Activated CD8-positive, alpha-beta memory T cell treated with anti-CD3 and anti-CD28 coated beads, Interleukin-2, amount 50 U/mL, for 4 hours (primary cell): ENCODE measurements at places on chromosomes 2 and 18.

- DNase-seq, result no peak
Observed at GRCh38 chr2:239723486-239724193, 301.5 kb downstream of the NDUFA10 start.

GRCh38 chr18:3368193-3368592, 81.8 kb upstream of the TGIF1 start:
- no peak for DNase-seq

DNA sequence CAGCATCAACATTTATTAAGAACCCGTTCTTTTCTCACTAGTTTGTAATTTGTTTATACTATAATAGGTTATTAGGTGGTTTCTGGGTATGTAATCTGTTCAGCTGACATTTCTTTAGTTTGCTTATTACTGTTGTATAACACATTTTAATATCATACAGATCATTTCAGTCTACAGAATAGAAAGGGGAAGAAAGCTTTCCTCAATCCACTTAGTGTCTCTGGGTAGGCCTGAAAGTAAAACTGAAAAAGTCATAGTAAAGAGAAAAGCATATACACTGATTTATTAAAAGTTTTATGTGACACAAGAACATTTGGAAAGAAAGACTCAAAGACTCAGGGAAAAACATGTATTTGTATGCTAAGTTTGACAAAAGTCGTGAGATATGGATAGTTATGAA, 16.8 kb upstream of the KCNJ3 start:
- no peak for DNase-seq

GRCh38 chr2:44537264-44537663, 175.5 kb downstream of the CAMKMT start:
- no peak for DNase-seq

GRCh38 chr2:92326-92725, 46.0 kb upstream of the FAM110C start:
- no peak for DNase-seq

- DNase-seq, result no peak
Observed at GRCh38 chr18:30763902-30764350, 278.6 kb downstream of the DSC3 start.
